ENCODE measurements at places on chromosomes 2 and 18.

DNA sequence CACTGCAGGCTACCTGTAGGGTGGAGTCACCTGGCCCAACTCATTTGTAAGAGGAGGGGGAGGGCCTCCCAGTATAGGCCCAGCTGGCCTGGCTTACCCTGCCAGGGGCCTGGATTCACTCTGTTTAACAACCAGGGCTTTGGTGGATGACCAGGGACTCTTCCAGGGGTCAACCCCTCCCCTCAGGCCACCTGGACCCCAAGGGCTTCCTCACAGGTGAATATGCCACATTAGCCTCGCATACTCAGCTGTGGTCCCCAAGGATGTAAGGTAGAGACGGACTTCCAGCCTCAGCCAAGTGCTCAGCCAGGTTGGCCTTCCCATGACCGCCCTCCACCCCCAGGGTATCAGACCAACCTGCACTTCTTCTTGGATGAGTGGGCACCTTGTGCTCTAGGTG, 8.8 kb upstream of the SH3RF3 start:
- DNase-seq, result no peak

- DNase-seq, result no peak
Observed at GRCh38 chr2:60234274-60234986, 319.0 kb downstream of the BCL11A start.

GRCh38 chr18:12113999-12114646, 20.5 kb downstream of the ANKRD62 start:
- no peak for DNase-seq

- no peak for DNase-seq
Observed at GRCh38 chr2:82527124-82527523, 1932.0 kb downstream of the SUCLG1 start.

DNA sequence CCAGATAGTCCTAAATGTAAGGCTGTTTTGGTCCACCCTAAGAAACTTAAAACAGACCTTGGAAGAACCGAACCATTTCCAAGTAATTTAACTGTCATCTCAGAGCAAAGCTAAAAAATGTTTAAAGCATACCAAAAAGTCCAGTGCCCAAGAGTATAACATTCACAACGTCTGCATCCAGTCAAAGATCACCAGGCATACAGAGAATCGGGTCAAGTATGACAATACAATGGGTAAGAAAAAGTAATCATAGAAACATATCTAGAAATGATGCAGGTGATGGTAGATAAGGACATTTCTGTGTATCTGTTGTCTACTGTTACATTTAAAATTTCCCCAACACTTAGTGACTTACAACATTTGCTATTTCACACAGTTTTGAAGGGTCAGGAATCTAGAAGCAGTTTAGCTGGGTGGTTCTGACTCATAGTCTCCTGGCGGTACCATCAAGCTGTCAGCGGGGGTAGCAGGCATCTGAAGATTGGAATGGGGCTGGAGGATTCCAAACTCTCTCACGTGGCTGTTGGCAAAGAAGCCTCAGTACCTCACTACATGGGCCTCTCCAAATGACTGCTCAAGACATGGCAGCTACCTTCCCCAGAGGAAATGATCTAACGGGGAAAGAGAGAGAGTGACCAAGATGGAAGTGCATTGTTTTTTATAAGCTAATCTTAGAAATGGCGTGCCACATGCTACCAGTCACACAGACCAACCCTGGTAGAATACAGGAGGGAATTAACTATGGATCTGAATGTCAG, 36.6 kb upstream of the DYNC2LI1 start:
- DNase-seq, result no peak

- DNase-seq, result no peak
Observed at GRCh38 chr2:26848336-26849055, 564 bp downstream of the DPYSL5 start.

DNA sequence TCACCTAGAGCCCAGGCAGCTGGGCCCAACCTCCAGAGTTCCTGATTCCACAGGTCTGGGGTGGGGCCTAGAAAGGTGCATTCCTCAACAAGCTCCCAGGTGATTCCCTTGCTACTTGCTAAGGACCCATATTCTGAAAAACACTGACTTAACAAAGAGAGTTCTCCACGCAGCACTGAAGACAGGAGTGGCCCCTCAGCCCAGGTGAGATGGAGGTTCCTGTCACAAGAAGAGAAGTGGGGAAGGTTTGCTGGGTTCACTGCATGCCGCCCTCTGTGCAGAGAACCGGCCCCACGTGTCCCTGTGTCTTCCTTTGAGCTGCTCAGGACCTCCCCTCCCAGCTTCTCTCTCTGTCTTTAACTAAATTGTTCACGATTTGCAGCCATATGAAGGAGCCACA, 201.4 kb upstream of the DDX18 start:
- DNase-seq, result no peak

- no peak for DNase-seq
Observed at GRCh38 chr2:165443511-165443910, 26.0 kb upstream of the CSRNP3 start.

GRCh38 chr2:21422050-21422449, 298.3 kb downstream of the TDRD15 start:
- no peak for DNase-seq

GRCh38 chr2:143398781-143399180, 269.6 kb downstream of the ARHGAP15 start:
- DNase-seq, result no peak

DNA sequence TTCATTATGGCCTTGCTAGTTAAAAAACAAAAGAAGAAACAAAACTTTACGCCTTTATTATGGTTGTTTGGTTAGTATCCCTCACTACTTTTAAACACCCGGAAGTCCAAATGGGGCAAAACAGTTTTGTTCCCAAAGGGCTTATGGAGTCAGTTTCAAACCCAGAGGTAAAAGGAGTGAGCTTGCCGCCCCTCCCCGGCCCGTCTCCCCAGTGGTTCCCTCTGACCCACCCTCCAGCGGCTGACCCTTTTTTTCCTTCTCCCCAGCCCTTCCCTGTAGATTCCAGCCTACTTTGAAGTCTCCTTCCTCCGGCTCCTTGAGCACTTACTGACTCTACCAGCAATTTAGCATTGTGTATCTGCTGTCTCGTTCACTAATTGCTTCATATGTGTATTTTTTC, 209.2 kb downstream of the ICOS start:
- DNase-seq, result no peak

GRCh38 chr2:10439185-10439879, 8.8 kb downstream of the ODC1 start:
- DNase-seq, result no peak

- DNase-seq, result no peak
Observed at GRCh38 chr2:166042768-166043390, 84.9 kb downstream of the SCN1A start.

DNA sequence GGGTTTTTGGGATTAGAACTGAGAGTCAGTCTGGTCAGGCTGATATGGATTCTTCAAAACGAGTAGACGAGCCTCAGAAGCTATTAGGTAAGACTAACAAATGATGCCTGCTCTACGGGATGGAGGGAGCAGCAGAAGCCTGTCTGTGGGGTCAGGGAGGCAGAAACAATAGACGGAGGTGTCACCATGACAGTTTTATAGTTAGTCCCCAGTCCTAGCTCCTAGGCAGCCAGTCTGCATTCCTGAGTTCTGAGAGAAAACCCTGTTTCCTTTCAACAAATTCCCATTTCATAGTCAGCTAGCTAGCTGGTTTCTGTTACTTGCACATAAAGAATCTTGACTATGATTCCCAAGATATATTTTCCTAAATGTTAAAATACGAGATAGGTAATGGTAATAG, 542.1 kb downstream of the PID1 start:
- DNase-seq, result no peak

- DNase-seq, result no peak
Observed at GRCh38 chr2:17133052-17133671, 385.1 kb downstream of the RAD51AP2 start.

DNA sequence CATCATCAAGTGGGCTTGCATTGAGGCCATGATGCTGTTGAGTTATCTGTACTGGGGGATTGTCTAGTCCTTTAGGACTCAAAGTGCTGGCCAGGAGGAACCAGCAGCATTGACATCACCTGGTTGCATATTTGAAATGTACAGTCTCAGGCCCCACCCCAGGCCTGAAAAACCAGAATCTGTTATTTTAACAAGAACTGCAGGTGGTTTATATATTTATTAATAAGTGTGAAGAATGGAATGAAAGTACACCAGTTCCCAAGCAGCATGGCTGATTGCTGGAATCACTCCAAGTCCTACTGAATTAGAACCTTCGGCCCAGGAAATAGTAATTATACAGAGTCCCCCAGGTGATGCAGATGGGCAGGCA, 2.8 kb downstream of the IL1F10 start:
- no peak for DNase-seq
